NCI-H2029 treated with DMSO at 0.1 percent for 48 hours (cell line): ENCODE measurements at places on chromosomes 4 and X.

DNA sequence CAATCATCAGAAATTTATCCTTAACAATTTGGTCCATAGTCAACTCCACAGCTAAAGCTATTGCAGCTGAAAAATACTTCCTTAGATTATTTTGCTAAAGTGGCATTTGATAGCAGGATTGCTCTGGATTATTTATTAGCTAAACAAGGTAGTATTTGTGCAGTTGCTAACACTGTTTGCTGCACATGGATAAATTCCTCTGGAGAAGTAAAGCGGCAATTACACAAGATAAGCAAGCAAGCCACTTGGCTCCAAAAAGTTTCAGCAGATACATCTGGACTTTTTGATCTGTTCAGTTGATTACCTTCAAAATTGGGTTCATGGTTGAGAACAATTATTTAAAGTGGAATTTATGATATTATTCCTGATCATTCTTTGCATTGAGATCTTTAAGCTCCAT, 971.5 kb downstream of the C4orf33 start:
- DNase-seq, result no peak

GRCh38 chr4:165512424-165512823, 133.6 kb downstream of the CPE start:
- DNase-seq, result no peak

GRCh38 chr4:24537025-24537424, 47.3 kb downstream of the DHX15 start:
- DNase-seq, result no peak

GRCh38 chr4:6939761-6940743, 30.4 kb downstream of the TBC1D14 start:
- DNase-seq, result no peak

GRCh38 chrX:124341396-124342132, 4.8 kb upstream of the SH2D1A start:
- DNase-seq, result no peak

DNA sequence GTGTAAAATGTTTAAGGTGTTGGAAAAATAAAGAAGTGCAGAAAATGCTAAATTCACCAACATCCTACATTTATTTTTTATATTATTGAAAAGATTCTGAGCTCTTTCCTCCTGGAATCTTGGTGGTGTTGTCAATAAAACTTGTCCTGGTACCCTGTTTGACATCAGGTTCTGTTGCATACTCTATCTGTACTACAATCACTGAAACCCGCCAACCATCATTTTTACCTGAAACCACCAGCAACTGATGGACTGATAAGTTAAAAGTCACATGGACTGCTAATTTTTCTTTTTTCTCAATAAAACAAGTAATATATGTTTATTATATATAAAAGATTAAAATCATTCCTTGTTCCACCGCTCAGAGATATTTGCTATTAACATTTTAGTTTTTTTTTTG, 23.4 kb downstream of the STAP1 start:
- no peak for DNase-seq

DNA sequence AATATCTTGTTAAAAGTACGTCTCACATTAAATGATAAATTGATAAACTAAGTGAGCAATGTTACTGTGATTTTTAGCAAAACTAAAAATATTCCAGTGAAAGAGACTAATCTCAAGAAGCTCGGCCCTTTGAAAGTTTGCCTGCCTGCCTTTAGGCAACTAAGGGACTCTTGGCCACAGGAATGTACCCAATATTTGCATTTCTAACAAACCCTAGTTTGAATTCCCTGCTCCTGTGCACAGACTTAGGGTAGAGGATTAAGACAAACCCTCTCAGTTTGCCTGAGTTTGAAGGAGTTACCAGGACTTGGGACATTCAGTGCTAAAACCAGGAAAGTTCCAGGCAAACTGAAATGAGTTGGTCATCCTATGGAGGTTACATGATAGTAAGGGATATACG, 157.1 kb downstream of the SCFD2 start:
- no peak for DNase-seq

DNA sequence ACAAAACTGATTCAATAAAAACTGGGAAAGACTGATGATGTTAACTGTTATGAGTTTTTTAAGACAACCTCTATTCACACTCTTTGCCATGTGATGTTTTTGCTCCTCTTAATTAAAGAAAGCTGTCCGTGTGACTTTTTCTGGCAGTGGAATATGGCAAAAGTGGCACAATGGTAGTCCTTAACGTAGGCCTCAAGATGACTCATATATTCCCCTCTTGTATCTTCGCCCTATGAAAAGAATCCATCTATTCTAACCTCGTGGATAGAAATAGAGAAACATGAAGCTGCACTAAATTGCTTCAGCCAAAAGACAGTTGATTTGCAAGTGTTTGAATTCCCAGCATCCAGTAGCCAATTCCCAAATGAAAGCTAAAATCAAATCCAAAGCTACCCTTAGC, 603.8 kb upstream of the PCDH7 start:
- DNase-seq, result no peak

- DNase-seq, result no peak
These were observed 101.3 kb downstream of the DCHS2 start for GRCh38 chr4:154390324-154390723.

DNA sequence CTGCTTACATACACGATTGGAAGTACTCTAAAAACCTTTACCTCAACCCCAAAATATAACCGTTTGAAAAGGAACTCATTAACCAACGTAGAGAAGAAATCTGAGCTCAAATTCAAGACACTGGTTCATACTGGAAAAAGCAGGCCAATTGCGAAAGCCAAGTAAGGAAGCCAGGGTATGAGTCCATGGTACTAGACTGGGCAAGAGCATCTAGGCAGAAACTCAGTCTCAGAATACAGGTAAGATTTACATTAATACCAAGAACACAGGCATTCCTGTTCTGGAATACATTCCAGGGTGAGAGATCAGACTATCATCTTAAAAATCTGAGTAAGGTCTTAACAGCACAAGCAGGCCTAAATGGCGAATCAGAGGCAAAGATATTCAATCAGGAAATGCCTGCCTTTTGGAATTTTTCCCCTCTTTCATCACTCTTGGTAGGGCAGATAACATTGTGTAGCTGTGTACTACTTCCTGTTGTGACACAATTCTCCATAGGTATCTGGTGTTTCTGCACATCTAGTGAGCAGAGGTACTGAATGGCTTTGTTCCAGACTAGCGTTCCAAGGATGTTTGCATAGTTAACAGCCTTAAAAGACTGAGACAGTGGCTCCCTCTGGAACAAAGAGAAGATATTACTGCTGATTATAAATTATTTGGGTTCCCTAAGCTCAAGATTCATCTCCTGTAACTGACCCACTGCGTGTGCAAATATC, 311.3 kb downstream of the PCDH19 start:
- DNase-seq, result no peak

GRCh38 chr4:182230256-182230655, 12.9 kb upstream of the TENM3 start:
- DNase-seq, result no peak

DNA sequence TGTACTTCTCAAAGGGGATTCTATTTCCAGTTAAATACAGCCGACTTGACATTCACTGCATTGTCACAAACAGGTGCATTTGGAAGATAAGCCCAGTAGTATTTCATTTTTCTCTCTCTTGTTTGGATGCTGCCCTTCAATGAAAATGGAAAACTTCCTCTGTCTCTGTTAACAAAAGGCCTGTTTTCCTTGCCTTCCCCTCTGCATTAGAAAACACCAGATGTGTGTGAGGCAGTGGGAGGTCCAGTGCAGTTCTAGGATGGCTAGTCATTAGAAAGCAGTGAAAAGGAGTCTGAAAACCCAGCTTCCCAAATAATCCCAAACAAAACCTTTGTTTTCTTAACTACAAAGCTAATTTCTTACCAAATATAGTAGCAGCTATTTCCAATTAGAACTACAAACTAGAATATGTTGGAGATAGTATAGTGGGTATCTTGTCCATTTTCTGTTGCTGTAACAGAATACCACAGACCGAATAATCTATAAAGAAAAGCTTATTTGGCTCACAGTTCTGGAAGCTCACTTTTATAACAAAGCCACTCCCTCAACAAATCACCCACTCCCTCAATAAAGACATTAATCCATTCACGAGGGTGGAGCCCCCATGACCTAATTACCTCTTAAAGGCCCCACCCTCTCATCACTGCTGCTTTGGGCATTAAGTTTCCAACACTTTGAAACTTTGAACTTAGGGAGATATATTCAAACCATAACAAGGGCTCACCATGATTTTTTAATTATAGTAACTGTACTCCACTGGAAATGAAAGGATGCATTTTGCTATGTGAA, 452.1 kb upstream of the RPS6KA3 start:
- DNase-seq, result no peak

GRCh38 chr4:49036528-49036927, 50.5 kb downstream of the CWH43 start:
- DNase-seq, result no peak

GRCh38 chr4:87881115-87881514, 48.3 kb downstream of the MEPE start:
- no peak for DNase-seq

DNA sequence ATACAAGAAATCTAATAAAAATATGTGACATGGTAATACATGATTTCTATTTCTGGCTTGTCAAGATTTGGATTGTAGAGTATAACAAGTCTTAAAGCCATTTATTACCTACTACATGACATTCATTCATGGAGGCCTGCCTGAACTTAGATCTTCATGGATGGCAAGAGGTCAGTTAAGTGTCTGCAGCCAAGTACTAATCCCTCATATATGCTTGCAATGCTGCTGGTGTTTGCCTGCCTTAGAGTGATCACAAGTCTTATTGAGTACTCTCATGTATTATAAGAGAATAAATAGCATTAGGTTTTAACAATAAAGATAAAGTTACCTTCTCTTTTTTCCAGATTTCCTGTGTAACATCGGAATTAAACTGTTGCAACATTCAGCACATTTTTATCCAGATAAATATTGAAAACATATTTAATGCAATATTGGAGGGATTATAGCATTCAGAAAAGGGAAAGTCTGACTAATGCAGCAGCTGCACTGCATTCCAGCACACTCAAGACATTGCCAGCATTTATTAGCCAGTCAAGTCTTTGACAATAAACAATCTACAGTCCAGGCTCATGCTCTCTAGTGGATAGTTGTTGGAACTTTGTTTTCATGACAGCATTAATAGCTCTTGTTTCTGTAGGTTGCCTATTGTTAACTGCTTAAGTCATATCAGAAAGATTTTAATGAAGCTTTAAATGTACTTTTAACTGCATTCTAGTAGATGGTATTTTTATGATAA, 737.1 kb downstream of the FAT4 start:
- DNase-seq, result no peak

GRCh38 chr4:16857425-16857824, 41.0 kb downstream of the LDB2 start:
- DNase-seq, result no peak

DNA sequence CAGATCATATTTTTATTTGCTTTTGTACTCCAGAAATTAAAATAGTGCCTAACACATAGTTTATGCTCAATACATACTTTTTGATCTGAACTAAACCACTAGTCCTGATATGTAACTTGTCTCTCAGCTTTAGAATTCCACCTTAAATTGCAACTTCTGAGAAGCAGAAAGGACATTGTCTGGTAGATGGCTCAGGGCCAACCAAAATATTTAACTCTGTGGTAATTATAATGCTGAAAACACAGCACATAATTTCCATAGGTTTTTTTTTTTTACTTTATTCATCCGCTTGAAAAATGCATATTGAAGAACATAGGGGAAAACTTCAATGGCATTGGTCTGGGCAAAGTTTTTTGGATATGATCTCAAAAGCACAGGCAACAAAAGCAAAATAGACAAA, 59.3 kb downstream of the AREG start:
- DNase-seq, result no peak

DNA sequence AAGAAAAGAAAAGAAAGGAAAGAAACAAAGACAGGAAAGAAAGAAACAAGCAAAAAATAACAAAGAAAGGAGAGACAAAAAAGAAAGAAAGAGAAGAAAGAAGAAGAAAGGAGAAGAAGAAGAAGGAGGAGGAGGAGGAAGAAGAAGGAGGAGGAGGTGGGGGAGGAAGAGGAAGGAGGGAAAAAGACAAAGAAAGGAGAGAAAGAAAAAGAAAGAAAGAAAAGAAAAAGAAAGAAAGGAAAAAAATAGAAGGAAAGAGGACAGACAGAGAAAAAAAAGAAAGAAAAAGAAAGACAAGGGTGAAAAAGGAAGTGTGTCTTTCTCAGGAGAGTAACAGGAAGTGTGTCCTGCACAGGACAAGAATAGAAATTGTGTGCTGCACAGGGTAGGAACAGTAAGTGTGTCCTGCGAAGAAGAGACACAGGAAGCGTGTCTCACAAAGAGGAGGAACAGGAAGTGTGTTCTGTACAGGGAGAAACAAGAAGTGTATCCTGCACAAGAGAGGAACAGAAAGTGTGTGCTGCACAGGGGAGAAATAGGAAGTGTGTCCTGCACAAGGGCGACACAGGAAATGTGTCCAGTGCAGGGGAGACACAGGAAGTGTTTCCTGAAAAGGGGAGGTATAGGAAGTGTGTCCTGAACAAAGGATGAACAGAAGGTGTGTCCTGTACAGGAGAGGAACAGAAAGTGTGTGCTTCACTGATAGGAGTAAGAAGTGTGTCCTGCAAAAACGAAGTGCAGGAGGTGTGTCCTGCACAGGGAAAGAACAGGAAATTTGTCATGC, 101.2 kb downstream of the ARSF start:
- DNase-seq, result no peak

DNA sequence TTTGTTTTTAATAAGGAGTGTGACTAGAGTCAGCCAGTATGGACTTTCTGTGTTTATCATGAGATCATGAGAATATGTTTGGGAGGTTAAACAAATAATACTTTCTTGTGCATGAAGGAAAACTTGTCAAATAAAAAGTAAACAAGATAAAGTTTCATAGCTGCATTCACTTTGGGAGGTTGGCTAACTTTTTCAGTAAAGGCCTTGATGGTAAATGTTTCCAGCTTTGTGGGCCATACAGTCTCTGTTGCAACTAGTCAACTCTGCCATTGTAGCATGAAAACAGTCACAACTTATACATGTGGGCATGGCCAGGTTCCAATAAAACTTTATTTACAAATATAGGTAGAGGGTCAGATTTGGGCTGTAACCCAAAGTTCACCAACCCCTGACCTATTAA, 150.4 kb downstream of the MID1 start:
- no peak for DNase-seq

DNA sequence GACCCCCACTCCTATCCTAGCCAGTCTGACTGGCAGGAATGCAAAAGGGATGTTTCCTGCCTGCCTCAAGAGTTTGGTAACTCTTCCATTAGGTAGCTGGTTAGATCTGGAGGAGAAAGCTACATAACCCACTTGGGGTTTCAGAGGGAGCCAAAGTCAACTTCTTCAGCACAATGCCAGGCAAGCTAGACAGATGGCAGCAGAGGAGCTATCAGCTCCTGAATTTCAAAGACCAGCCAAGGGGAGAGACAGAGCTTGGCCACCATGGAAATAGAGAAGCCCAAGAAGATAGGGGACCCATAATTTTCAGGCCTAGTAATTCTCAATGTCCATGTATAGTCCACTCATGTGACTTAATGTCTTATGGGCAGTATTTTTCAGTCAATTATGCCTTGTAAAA, 56.4 kb downstream of the PGRMC1 start:
- no peak for DNase-seq

DNA sequence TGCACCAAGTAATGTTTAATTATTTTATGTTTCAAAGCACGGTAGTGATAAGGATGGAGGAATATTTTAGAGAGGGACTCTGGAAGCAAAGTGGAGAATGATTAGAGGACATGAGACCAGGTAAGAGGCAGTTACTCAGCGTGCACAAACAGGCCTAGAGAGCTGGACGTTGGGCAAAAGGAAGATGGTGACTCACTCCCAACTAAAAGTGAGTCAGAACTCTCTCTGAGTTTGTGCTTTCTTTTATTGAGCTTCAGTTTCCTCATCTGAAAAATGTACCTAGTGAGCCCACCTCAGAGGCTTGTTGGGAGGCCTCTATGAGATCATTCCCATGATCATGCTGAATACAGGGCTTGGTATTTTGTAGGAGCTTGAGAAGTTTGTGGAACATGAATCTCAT, 1.6 kb upstream of the ZC4H2 start:
- no peak for DNase-seq
